Omental fat pad (tissue), 4 donors: ENCODE measurements at places on chromosomes 12 and 14. TPM values are rescaled to one million over a fixed set of nuclear protein-coding genes. Genes with fewer than 3 reads are reported as not detected.

BAZ1A gene
- 86.7 TPM for total RNA-seq

SPIC gene
- not detected for total RNA-seq

LIN7A gene
- total RNA-seq = 4.8 TPM

SYCP3 gene
- total RNA-seq = 0.31 TPM

OTX2 gene
- total RNA-seq = not detected

KRT77 gene
- total RNA-seq = not detected

PLEKHD1 gene
- total RNA-seq = 0.19 TPM

IL23A gene
- not detected for total RNA-seq

PLD4 gene
- under 0.01 TPM for total RNA-seq

CCDC197 gene
- total RNA-seq = not detected
